LHCN-M2 (cell line): ENCODE measurements at places on chromosomes 6 and 20. TPM values are rescaled to one million over a fixed set of nuclear protein-coding genes. Genes with fewer than 3 reads are reported as not detected.

Gene COL19A1
- 0.26 and 0.40 TPM in 2 replicates for total RNA-seq

Gene DDO
- 2.6 and 3.3 TPM in 2 replicates for total RNA-seq

Gene GTPBP2
- total RNA-seq = 44.1 and 45.5 TPM in 2 replicates

Gene EPB41L1
- 12.1 and 12.8 TPM in 2 replicates for total RNA-seq

DNA sequence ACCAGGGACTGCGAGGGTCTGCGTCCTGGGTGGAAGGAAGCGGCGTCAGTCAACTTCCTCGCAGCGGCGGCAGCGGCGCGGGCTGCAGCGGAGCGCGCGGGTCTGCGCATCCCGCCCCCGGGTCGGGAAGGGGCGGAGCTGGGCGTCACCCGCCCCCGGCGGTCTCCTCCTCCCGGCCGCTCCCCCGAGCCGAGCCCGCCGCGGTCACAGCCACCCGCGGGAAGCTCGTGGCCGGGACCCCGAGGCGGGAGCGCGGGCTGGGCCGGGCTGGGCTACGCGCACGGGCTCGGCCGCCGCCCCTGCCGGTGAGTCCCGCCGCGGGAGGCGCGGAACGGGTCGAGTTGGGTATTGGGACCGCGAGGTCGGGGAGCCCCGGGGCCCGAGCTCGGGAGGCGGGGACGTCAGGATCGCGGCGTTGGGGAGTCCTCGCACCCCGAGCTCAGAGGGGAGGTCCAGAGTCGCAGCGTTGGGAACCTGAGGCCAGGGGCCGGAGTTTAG is at the start of gene PAQR8:
Gene PAQR8, plus strand, starts transcription at position 207 of the 498 bp plus-strand sequence. CDS start 41,063 bp downstream, outside the sequence.
- DNase-seq = peak; percentile 63

DNA sequence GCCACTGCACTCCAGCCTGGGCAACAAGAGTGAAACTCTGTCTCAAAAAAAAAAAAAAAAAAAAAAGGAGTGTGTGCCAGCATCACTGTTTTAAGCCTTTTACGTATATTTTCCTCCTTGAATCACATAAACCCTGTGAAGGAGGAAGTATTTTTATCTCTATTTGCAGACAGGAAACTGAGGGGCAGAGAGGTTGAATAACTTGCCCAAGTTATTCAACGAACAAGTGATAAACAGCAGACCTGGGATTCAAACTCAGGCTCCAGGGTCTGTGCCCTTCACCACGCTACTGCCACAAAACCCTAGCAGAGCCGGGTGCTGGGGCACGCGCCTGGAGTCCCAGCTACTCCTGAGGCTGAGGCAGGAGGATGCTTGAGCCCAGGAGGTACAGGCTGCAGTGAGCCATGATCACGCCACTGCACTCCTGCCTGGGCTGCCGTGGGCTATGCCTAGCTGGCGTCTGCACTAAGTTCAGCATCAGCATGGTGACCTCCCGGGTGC is 9.4 kb upstream of the AVP start:
- DNase-seq = no peak

DNA sequence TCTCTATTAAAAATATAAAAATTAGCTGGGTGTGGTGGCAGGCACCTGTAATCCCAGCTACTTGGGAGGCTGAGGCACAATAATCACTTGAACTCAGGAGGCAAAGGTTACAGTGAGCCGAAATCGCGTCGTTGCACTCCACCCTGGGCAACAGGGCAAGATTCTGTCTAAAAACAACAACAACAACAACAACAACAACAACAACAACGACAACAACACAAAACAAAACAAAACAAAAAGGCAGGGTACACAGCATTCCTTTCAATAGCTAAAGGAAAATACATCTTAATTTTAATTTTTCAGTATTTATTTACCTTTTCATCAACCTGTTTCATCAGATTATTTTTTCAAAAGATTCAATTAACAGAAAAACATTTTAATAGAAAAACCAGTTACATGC is 28.4 kb downstream of the SRPK1 start:
- DNase-seq = no peak

- DNase-seq = no peak
Measured at GRCh38 chr6:137804637-137805036, 62.4 kb upstream of the TNFAIP3 start.

DNA sequence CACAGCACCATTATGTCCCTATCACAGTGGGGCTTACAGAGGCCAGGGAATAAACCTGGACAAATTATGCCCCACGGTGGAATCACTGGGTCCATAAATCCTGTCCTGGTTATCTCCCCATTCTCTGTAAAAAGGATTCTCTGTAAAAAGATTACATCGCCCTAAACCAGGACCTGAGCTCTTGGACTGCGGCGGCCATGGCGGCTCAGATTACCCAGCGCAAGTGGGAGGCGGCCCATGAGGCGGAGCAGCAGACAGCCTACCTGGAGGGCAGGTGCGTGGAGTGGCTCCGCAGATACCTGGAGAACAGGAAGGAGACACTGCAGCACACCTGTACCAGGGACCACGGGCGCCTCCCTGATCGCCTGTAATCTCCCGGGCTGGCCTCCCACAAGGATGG is 8.4 kb upstream of the HLA-A start:
- DNase-seq = no peak

GRCh38 chr20:37523012-37523391 is 2.0 kb downstream of the NNAT start:
- DNase-seq = no peak

DNA sequence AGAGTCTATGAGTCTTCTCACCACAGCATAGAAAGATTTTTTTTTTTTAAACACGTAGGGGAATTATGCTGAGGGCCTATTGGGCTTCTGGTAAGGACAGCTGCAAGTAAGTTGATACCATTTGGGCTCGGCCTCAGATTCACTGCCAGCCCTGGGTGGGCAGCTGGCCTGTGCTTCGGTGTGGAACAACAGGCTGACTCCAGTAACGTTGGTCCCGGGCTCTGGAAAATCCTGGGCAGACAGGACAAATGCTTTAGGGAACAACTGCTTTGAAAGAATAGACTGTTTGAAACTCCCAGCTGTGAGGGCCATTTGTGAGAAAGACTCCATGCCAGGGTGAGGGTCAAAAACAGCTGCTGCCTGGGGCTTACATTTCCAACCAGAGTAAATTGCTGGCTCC is 366.5 kb downstream of the QKI start:
- peak; percentile 98 for DNase-seq

GRCh38 chr6:17600527-17601385 is 654 bp downstream of the FAM8A1 start:
- DNase-seq = peak; percentile 24

- no peak for DNase-seq
Measured at GRCh38 chr6:120248451-120248850, 898.9 kb upstream of the MAN1A1 start.

GRCh38 chr6:155062866-155063341 is 67.8 kb downstream of the TIAM2 start:
- DNase-seq = peak; percentile 86

DNA sequence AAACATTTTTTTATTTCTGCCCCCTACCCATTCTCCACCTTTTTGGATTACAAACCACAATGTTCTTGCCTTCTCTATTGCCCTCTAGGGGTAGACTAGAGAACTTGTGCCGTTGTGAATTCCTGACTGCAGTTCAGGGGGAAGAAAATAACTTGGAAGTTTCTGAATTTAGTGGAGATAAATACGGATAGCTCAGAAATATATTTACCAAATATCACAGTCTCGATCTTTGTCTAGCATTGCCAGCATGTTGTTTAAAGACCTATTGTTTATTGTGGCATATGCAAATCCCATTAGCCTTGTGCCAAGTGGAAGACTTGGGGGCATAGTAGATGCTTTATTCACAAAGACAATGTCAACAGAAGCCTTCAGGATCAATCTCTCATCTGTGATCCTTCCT is 154.1 kb upstream of the MMS22L start:
- DNase-seq = peak; percentile 9

- DNase-seq = no peak
Measured at GRCh38 chr20:39253051-39253755, 291.1 kb downstream of the DHX35 start.

GRCh38 chr6:15218401-15218800 is 27.5 kb upstream of the JARID2 start:
- no peak for DNase-seq

GRCh38 chr6:157434349-157435033 is 53.5 kb downstream of the ZDHHC14 start:
- no peak for DNase-seq

GRCh38 chr6:82331031-82331773 is 32.4 kb upstream of the TPBG start:
- DNase-seq = peak; percentile 3

DNA sequence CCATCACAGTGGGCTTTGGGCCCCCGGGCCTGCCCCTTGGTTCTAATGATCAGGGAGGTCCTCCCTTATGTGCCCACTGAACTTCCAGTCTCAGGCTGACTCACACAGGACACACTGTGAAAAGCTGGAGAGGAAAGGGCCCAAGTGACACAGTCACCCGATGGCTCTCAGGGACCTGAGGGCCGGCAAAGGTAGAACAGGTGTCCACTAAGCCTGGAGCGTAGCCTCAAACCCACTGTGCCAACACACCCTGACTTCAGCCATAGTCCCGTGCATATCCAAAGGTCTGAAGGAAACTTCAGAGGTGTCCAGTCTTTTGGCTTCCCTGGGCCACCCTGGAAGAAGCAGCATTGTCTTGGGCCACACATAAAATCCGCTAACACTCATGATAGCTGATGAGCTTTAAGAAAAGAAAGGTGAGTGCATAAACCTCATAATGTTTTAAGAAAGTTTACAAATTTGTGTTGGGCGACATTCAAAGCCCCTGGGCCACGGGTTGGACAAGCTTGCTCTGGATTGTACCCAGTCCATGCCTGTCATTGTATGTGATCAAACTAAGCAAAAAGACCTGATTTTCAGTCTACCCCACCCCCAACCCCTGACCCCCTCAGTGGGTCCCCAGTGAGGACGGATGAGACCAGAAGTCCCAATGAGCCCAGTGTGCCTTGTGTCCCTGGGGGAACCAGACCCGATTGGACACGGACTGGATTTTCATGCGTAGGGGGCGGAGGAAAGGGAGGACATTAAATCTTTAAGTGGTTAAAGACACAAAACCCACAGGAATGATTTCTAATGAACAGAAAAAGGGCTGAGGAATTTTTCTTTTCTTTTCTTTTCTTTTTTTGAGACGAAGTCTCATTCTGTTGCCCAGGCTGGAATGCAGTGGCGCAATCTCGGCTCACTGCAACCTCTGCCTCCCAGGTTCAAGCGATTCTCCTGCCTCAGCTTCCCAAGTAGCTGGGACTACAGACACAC is 6.1 kb downstream of the RAMACL start:
- DNase-seq = no peak
